ENCODE measurements at places on chromosomes 16 and 17.

GRCh38 chr17:72733619-72734282 lies 358.7 kb downstream of the SLC39A11 start:
- no peaks in the 10 kb centered on the region for H3K27me3 ChIP-seq
- DNase-seq = no peak
- no peak overlapping the region for H3K4me3 ChIP-seq
- H3K4me1 ChIP-seq = no peaks in the 10 kb centered on the region
- no peaks in the 10 kb centered on the region for H3K36me3 ChIP-seq

DNA sequence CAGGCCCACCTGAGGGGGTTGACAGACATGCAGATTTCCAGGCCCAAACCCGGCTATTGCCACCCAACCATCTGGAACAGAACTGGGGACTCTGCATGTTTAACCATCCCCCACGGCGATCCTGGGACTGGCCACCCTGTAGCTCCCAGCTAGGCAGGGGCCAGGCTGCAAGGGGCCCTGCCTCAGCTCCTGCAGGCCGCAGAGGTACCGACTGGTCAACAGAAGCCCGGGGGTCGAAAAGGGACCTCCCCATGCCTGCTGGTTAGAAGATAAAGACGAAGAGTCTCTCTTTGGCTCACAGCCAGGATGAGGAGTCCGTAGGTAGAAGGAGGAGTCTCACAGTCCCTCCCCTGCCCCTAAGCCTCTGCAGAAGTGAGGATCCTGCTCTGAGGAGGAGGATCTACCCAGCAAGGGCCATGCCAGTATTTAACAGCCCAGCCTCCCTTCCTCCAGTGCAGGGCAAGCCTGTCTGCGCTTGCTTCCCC lies 223.4 kb upstream of the TNRC6C start:
- DNase-seq = no peak
- peaks cover 19% of the 10 kb centered on the region for H3K27me3 ChIP-seq
- H3K4me3 ChIP-seq = no peak overlapping the region
- no peak overlapping the region for H3K27ac ChIP-seq
- H3K36me3 ChIP-seq = no peaks in the 10 kb centered on the region

DNA sequence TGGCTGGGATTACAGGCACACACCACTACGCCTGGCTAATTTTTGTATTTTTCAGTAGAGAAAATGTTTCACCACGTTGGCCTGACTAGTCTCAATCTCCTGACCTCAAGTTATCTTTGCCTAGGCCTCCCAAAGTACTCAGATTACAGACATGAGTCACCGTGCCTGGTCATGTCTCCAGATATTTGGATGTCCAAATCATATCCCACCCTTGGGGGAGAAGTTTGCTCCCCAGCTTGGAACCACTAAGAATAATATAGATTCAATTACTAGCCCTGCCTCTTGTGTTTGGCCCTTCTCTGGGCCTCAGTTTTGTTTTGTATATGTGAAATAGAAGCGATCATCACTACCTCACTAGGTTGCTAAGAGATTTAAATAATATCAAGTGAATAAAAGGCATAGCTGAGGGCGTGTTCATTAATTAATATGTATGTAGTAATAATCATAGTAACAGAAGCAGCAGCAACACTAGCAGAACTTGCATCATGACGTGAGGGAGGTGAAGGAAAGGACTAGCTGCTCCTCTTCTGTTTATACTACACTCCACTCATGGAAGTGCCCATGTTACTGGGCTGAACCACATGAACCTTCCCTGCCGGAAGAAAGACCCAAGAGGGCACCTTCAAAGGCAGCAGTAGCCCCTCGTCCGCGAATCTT lies 253.6 kb upstream of the XYLT1 start:
- no peaks in the 10 kb centered on the region for H3K36me3 ChIP-seq
- no peak overlapping the region for H3K27ac ChIP-seq
- no peak for DNase-seq

GRCh38 chr17:385178-385835 lies 32.7 kb upstream of the RPH3AL start:
- peaks cover 8% of the 10 kb centered on the region for H3K4me1 ChIP-seq
- H3K4me3 ChIP-seq = peak overlapping the region; percentile 57
- no peaks in the 10 kb centered on the region for H3K27me3 ChIP-seq
- H3K36me3 ChIP-seq = no peaks in the 10 kb centered on the region

GRCh38 chr16:70713824-70714223 lies 28.0 kb upstream of the MTSS2 start:
- H3K4me1 ChIP-seq = peaks cover 16% of the 10 kb centered on the region
- H3K27me3 ChIP-seq = no peaks in the 10 kb centered on the region
- no peak overlapping the region for H3K27ac ChIP-seq

GRCh38 chr16:2979669-2980226 lies 498 bp downstream of the PKMYT1 start:
- H3K36me3 ChIP-seq = no peaks in the 10 kb centered on the region
- no peak for DNase-seq
- H3K27me3 ChIP-seq = no peaks in the 10 kb centered on the region

DNA sequence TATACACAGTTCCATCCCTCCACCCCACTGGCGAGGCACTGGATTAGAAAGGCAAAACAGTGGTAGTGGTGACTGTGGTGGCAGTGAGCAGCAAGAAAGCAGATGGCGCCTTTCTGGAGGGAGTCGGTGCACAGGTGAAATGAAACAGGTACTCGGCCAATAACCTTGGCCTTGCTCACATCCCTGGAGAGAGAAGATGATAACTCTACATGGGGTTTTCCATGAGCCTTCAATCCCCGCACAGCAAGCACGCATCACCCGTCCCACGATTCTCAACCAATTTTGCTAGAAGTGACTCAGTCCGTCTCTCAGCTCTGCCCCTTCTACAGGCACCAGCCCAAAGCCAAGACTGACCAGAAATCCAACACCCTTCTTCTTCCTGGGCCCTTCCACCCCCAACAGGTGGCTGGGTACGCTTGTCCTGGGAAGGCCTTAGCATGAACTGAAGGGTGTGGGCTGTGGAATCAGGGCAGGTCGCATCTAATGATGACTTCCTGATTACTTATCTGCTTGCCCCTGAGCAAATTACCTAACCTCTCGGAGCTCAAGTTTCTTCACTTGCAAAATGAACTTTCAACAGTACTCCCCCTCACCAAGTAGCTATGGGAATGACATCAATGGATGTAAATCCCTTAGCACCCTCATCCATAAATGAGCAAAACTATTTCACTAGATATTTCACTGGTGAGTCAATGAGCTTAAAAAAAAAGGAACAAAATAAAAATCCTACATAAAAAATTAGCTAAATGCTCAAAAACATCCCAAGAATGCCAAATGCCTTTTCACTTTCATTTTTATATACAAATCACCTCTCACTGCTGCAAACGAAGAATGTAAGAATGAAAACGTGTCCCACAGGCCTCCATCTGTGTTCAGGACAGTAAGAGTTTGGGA lies 18.0 kb downstream of the XPO6 start:
- no peak overlapping the region for H3K4me3 ChIP-seq
- DNase-seq = no peak
- 0 out of 2 replicates have a peak, but pooled peaks cover 2% of the 10 kb centered on the region for H3K4me1 ChIP-seq
- H3K27me3 ChIP-seq = no peaks in the 10 kb centered on the region

DNA sequence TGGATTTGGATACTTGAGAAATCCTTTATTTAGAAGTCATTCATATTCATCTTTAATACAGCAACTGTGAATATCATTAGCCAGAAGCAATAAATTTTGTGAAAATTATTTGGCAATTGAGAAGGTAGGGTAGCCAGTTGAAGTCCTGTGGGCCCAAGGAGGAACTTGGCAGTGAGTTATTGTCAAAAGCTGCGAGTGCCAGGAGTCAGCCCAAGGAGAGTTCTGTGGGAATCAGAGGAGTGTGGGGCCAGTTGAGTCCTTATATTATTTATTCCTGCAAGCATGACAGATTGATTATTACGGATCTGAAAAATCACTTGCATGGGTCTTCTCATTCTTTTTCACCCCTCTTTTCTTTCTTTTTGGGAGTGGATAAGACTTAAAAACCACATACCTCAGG lies 38.3 kb downstream of the PRKCA start:
- H3K4me3 ChIP-seq = no peak overlapping the region
- no peak overlapping the region for H3K27ac ChIP-seq
- H3K4me1 ChIP-seq = no peaks in the 10 kb centered on the region
- DNase-seq = no peak
- no peaks in the 10 kb centered on the region for H3K36me3 ChIP-seq
- H3K27me3 ChIP-seq = no peaks in the 10 kb centered on the region

DNA sequence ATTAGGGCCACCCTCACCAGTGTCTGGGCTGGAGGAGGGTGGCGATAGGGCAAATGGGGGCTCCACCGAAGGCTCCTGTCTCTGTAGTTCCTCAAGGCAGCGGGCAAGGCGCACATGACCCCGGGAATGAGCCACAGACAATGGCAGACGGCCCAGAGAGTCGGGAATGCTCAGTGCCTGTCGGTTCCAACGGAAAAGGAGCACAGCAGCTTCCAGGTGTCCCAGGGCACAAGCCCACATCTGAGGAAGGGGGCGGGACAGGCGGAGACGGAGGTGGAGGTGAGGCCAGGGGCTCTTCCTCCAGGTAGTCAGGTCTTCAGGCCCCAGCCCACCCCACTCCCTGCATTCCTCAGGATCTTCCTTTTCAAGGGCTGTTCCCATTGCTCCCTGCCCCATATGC lies 5.1 kb upstream of the SPAG7 start:
- no peak for DNase-seq
- H3K4me3 ChIP-seq = no peak overlapping the region
- peaks cover 16% of the 10 kb centered on the region for H3K36me3 ChIP-seq
- no peak overlapping the region for H3K27ac ChIP-seq
- H3K4me1 ChIP-seq = peaks cover 14% of the 10 kb centered on the region

DNA sequence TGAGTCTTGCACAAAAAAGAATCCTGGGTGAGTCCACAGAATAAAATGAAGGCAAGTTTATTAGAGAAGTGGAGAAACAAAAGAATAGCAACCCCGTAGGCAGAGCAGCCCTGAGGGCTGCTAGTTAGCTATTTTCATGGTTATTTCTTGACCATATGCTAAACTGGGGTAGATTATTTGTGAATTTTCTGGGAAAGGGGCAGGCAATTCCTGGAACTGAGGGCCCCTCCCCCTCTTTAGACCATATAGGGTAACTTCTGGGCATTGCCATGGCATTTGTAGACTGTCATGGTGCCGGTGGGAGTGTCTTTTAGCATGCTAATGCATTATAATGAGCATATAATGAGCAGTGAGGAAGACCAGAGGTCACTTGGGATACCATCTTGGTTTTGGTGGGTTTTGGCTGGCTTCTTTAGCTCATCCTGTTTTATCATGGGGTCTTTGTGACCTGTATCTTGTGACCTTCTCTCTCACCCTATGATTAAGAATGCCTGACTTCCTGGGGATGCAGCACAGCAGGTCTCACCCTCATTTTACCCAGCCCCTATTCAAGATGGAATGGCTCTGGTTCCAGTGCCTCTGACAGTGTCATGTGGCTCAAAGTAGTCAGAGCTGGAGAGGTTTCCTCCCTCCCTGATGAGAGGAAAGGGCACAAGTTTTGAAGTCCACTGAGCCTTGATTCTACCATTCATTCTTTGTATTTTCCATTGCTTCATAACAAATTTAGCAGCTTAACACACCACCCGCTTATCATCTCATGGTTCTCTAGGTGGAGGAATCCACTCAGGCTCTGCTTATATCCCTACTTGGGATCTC lies 55.7 kb upstream of the LGALS9 start:
- H3K4me1 ChIP-seq = peaks cover 46% of the 10 kb centered on the region
- H3K27me3 ChIP-seq = no peaks in the 10 kb centered on the region
- H3K36me3 ChIP-seq = no peaks in the 10 kb centered on the region
- DNase-seq = no peak
- H3K4me3 ChIP-seq = no peak overlapping the region
- H3K27ac ChIP-seq = no peak overlapping the region

DNA sequence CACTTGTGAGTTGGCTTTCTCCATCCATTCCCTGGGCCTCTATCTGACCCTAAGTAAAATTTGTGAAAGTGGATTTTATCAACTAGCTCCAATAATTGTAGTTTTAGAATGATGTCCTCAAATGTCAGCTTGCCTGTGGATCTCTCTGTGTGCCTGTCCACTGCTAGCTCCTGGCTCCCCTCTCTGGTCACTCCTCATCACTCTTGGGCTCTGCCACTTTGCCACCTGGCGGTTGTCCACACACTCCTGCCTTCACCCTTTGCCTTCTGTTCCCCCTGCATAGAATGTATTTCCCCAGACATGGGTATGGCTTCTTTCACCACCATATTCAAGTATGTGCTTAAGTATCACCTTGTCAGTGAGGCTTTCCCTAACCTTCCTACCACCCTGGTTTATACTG lies 19.8 kb downstream of the ANKFN1 start:
- H3K4me3 ChIP-seq = no peak overlapping the region
- H3K36me3 ChIP-seq = no peaks in the 10 kb centered on the region
- H3K4me1 ChIP-seq = no peaks in the 10 kb centered on the region
- peaks cover 43% of the 10 kb centered on the region for H3K27me3 ChIP-seq

GRCh38 chr17:32671896-32672295 lies 185.1 kb downstream of the CDK5R1 start:
- no peak for DNase-seq
- no peaks in the 10 kb centered on the region for H3K4me1 ChIP-seq
- H3K36me3 ChIP-seq = no peaks in the 10 kb centered on the region
- H3K27me3 ChIP-seq = no peaks in the 10 kb centered on the region
- H3K27ac ChIP-seq = no peak overlapping the region

- peaks cover 24% of the 10 kb centered on the region for H3K36me3 ChIP-seq
- H3K27ac ChIP-seq = peak overlapping the region; percentile 97
- H3K4me3 ChIP-seq = peak overlapping the region; percentile 99
These were observed 24.0 kb downstream of the TRPV2 start for GRCh38 chr17:16439303-16439791.

DNA sequence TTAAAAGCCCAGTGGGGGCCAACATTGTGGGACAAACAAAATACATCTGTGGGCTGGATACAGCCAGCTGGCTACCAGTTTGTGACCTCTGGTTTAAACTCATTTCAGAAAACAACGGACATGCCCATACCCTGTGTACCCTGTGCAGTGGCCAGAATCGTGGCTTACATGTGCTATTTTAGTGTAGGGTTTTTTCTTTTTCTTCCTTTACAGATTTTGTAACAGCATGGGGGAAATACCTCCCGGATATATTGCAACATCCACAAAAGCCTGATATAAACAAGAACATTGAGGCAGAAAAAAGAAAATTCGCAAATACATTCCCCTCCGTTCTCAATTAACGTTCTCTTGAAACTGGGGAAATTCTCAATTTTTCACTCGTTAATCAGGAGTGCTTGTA lies 7.3 kb downstream of the HS3ST4 start:
- H3K27ac ChIP-seq = no peak overlapping the region
- no peak for DNase-seq
- no peaks in the 10 kb centered on the region for H3K4me1 ChIP-seq

All from HCT116 (cell line).